RKO (cell line): ENCODE measurements at places on chromosomes 1 and 21.

- peak; percentile 100 for DNase-seq
Measured at GRCh38 chr1:58727364-58727763, 27.5 kb upstream of the MYSM1 start.

- peak; percentile 71 for DNase-seq
Measured at GRCh38 chr1:166836733-166837132, 2.5 kb upstream of the POGK start.

DNA sequence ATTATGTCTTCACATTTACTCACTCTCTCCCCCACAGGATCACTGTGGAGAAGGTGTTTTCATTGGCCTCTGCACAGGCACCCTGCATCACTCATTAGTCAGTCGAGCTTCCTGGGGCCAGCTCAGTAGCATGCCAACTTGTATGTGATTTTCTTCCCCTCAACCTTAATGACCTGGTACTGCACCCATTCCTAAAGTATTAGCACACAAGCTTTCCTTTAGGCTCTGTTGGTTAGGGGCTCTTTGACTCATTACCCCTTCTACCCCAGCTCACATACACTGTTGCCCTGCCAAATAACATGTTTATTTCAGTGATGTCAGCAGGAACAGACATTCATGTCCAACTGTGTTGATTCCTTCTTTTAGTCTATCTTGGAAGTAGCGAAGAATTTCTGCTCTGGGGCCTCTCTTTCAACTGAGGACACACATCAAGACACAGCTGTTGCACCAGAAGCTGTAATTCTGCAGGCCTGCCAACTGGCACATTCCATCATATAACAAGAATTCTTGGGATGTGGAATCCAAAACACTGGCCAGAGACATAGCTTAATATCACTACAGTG is 603.5 kb upstream of the ADAMTS5 start:
- DNase-seq: peak; percentile 39

- DNase-seq: no peak
Measured at GRCh38 chr1:239884796-239885195, 206.9 kb upstream of the FMN2 start.

GRCh38 chr1:151005729-151006319 is 878 bp downstream of the MINDY1 start:
- DNase-seq: no peak

DNA sequence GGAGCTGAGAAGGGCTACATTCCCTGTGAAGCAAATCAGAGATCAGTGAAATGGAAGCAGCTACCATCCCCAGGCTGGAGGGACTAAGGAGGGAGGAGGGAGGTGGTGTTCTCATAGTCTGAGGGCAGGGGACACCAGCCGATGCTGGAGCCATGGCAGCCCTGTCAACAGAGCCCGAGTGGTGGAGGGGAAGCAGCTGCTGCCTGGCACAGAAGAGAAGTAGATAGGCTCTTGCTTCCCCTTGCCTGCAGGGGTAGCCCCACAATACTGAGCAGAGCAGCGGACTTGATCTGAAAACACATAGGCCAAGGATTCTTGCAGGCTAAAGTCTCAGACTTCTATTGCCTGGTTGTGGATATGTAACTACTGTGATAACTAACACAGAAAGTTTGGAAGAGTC is 255.1 kb downstream of the FGGY start:
- no peak for DNase-seq

DNA sequence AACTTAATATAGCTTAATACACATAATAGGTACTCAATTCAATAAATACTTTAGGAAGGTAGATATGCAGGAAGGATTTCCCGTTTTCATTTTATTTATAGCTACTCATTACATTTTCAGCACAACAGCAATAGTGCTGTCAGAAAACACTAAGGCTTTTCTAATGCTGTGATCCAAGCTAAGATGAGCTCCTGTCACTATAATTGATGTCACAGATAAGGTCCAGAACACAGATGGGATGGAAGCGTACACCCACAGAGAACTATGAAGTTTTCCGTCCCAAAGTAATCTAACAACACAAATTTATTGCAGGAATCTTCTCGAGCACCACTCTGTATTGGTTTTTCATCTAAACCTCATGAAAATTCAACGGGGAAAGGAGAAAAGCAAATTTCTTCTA is 13.6 kb downstream of the AUNIP start:
- no peak for DNase-seq

- no peak for DNase-seq
Measured at GRCh38 chr1:67530071-67530470, 99.9 kb upstream of the SERBP1 start.

GRCh38 chr1:205561501-205562203 is 57.2 kb downstream of the CDK18 start:
- DNase-seq: no peak

DNA sequence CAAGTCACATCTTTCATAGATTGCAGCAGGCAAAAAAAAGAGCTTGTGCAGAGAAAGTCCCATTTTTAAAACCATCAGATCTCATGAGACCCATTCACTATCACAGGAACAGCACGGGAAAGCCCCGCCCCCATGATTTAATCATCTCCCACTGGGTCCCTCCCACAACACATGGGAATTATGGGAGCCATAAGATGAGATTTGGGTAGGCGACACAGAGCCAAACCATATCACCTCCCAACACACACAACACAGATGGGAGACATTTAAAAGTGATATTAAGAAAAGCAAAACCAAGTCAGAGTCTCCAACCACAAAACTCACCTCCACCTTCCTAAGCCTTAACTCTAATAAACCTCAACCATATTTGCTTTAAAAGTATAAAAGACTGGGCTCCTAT is 61.5 kb upstream of the TIAM1 start:
- DNase-seq: no peak

DNA sequence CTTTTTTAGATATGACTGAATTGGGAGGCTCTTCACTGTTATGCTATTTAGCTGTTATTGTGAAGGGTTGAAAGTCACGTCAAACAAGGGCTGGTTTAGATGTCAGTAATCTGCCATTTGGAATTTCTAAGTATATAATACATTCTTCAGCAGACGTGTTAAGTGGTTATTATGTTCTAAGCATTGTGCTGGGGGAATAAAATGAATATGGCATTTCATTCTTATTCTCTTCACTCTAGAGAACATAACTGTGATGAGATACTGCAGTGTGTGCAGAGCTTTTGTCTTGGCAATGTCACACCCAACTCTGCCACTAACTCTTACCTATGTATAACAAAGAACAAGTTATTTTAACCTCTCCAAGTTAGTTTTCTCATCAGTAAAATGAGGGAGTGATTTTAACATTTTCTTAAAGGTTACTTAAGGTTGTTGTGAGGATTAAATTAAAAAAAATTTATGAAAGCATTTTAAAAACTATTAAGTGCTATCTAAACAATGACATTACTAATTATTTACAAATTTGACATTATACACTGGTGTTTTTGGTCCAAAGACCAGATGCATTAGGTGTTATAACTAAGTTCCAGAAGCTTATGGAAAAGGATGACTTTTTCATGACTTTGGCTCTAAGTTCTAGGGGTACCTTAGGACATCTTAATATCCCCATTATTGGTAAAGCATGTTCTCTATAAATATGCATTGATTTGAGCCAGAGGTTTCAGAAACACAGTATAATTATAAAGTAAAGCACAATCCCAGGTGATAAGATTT is 58.3 kb downstream of the SLC30A7 start:
- no peak for DNase-seq

DNA sequence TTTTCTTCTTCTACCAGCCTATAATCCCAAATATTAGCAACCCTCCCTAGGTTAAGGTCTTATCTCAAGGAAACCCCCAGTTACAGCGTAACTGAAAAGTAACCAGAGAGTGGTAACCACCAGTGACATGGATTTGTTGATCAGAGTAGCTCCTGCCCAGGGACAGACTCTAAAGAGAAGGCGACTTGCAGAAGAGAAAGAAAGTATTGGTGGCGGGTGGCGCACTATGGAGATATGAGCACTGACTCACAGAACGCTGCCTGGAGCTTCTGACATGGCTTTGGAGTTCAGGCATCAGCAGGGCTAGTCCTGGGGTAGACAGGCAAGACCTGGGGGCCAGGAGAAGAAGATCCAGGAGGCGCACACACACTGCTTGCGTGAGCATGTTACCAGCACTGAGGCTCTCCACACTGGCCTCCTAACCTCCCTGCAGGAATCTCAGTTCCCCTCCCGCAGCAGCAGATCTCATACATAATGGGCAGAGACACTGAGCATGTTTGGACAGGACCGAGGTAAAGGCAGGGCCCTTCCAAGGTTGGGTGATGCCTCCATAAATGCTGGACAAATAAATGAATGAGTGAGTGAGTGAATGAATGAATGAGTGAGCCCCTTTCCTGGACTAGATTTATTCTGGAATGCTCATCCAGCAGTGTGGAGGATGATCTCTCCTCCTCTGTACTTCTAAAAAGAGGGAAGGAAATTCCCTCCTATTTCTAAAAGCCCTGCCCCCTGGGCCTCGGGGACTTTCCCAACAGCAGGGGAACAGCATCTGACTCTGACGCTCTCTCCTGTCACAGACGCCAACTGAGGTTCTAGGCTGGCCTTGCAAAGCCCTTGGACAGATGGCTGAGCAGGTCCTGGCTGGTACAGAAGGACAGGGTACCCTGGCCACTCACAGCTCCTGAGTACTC is 175.5 kb downstream of the CLIC6 start:
- DNase-seq: no peak

DNA sequence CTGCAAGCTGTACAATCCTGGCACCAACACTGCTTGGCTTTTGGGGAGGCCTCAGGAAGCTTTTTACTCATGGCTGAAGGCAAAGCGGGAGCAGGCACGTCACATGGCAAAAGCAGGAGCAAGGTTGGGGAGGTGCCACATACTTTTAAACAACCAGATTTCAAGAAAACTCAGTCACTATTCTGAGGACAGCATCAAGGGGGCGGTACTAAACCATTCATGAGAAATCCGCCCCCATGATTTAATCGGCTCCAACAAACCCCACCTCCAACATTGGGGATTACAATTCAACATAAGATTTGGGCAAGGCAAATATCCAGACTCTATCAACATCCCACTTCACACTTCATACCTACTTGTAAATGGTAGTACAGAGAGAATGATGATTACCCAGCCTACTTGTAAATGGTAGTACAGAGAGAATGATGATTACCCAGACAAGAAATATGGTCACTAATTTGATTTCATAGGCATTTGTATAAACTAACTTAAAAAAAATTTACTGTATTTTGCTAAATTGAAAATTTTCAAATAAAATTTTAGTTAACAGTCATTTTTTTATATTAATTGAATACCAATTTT is 24.9 kb downstream of the ATP5PF start:
- no peak for DNase-seq

GRCh38 chr21:45290948-45291612 is 3.4 kb upstream of the POFUT2 start:
- DNase-seq: no peak

GRCh38 chr1:98333406-98333805 is 328.1 kb upstream of the SNX7 start:
- DNase-seq: no peak

GRCh38 chr1:202935844-202936243 is 8.8 kb upstream of the KLHL12 start:
- no peak for DNase-seq

DNA sequence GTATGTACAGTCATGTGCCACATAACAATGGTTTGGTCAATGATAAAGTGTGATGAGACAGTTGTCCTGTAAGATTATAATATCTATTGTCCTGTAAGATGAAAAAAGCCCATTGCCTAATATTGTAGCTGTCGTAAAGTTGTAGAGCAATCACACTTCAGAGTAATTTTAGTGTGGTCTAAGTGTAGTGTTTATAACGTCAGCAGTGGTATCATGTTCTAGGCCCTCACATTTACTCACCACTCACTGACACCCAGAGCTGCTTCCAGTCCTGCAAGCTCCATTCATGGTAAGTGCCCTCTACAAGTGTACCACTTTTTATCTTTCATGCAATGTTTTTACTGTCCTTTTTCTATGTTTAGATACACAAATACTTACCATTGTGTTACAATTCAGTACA is 259.9 kb upstream of the RAB4A start:
- no peak for DNase-seq

GRCh38 chr1:117335376-117336086 is 31.7 kb upstream of the MAN1A2 start:
- DNase-seq: no peak

DNA sequence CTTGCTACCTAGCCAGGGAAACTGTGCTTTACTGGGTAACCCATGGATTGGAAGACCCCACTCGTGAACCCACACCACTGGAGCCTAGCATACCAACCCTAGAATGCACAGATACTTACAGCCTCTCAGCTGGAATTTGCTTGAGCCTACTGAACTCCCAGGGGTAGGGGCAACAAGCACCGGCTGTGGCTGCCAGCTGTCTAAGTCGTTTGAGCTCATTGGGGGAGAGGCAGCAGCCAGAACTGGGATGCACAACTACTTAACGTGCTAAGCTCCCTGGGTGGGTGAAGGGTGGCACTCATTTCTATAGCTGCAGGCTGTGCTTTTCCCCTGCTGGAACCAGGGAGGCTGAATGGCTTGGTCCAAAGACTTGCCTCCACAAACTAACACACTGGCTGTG is 212.4 kb downstream of the ZNF648 start:
- DNase-seq: no peak

DNA sequence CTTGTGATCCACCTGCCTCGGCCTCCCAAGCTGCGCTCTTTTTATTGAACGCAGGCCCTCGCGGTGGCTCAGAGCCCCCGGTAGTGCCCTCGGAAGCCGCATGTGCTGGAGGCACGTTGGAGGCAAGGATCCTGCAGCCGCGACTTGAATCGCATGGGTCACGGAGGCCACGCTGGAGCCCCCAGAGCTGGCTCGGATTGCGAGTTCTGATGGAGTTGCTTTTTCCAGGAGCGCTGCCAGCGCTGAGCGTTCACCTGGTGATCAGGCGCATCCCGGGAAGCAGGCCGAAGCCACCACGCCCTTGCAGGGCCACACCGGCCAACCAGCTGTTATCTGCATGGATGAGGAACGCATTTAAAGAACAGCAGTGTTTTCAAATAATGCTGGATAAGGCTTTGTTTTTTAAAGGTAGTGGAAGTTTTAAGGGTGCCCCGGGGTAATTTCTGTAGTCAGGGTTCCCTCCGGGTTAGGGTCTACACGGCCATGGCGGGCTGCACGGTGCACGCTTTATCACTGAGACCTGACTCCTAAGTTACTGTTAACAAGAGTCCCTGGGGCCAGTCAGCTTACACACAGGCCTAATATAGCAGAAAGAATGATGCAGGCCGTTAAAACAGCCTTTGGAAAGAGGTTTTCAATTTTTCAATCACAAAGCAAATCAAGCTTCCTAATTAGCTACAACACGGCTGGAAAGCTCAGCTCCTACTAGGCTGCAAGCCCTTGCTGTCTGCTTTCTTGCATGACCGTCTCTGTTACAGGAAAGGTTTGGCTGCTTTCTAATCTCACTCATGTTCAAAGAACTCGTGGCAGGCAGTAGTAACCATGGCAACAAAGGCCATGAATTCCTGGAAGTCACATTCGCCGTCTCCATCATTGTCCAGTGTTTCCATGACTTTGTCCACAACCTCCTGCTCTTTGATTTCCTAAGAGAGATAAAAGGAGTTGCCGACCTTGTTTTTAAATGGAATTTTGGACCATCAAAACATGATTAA is 6.0 kb downstream of the S100B start:
- DNase-seq: no peak

DNA sequence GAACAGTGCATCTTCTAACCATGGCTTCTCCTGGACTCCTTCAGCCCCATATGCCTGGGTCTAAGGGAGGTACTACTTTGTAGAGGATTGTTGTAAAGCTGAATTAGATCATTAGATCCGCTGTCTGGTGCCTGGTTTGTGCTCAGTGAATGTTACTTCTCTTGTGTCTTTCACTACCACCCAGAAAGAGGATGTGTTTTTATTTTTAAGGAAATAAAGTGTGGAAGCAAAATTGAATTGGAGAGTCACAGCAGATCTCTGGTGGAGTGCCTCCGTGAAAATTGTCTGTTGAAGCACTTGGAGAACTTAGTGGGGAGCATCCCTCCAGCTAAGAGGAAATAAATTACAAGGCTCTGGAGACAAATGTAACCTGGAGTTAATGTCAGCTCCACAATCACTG is 101.8 kb upstream of the ARTN start:
- no peak for DNase-seq
